ACHN (cell line): ENCODE measurements at places on chromosomes 4 and X.

DNA sequence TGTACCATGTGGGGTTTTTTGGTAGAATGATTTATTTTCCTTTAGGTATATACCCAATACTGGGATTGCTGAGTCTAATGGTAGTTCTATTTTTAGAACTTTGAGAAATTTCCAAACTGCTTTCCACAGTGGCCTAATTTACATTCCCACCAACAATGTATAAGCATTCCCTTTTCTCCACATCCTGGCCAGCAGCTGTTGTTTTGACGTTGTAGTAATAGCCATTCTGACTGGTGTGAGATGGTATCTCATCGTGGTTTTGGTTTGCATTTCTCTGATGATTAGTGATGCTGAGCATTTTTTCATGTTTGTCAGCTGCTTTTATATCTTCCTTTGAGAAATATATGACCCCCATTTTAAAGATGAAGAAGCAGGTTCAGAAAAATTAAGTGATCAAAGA, 153.7 kb downstream of the CBR4 start:
- DNase-seq: no peak

GRCh38 chrX:118552121-118552900, 56.7 kb downstream of the DOCK11 start:
- DNase-seq: peak; percentile 31

- no peak for DNase-seq
Observed at GRCh38 chr4:94446386-94446785, 5.4 kb upstream of the PDLIM5 start.

DNA sequence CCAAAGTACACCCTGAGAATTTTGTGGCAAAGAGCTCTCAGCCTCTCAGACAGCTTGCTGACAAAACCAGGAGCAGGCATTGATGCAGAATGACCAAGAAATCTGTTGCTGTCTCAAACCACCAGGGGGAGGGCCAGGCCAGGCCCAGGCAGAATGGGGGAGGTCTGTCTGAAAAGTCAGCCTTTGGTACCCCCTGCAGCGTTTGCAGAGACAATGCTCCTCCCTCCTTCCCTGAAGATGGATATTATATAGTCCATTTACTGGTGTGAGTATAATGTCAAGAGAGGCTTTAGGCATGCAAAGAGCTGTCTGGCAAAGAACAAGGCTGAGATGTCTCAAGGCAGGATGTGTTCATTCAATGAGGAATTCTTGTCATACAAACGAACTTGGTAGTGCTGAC, 52.9 kb upstream of the TRPC5OS start:
- peak; percentile 10 for DNase-seq

- no peak for DNase-seq
Observed at GRCh38 chrX:134990801-134991481, at the start of gene SMIM10. SMIM10 (plus strand) TSS chrX:134990991; CDS start chrX:134991096, 105 bp downstream.

DNA sequence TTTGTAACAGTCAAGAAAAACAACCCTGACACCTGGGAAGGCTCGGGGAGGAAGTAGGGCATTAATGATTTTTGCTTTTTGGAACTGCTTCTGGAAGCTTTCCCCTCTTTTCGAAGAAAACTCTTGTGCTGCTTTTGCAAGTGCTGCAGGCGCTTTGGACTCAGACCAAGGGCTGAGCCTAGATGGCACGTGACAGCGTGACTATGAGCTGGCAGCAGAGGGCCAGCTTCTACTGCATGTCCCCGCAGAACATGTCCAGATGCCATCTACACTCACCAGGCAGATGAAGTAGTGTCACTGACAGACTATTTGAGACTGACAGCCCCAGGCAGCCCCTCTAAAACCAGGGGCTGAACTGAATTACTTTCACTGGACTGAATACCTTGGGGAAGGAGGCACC, 6.2 kb downstream of the NR0B1 start:
- no peak for DNase-seq

GRCh38 chrX:15087747-15088146, 182.1 kb downstream of the ASB9 start:
- DNase-seq: no peak

DNA sequence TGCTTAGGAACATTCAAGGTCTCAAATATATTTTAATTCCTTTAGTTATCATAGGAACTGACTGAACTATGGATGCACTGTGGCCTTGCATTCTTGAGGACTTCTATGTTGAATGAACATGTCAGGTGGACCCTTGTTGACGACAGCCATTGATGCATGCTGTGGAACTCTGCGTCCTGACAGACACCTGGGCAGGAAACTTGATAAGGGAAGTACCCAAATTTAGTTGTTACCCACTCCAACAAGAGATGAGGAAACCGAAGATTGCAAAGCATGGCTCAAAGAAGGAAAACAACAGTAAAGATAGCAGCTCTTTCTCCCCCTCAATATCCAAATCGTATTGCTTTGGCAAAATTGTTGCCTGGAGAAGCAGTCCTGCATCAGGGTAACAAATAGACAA, 540.0 kb upstream of the NR3C2 start:
- DNase-seq: no peak

GRCh38 chr4:77697860-77698590, 92.4 kb downstream of the CXCL13 start:
- DNase-seq: peak; percentile 78

DNA sequence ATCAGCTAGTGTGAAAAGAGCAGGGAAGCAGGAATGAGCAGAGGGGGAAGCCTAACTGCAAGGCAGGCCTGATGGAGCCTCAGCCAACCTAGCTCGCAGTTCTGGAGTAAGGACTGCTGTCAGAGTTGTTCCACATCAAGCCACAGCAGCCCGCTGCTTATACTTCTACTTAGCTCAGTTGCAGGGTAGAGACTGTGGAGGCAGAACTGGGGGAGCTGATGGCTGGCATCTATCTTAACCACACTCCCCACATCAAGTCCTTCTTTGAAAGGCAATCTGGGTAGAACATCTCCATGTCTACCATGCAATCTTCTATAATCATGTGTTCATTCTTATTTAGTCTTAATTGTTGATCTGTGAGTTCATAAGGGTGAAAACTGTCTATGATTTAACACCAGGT, 46.1 kb downstream of the DDX60 start:
- DNase-seq: no peak

- no peak for DNase-seq
Observed at GRCh38 chr4:20181926-20182325, 69.8 kb upstream of the SLIT2 start.

DNA sequence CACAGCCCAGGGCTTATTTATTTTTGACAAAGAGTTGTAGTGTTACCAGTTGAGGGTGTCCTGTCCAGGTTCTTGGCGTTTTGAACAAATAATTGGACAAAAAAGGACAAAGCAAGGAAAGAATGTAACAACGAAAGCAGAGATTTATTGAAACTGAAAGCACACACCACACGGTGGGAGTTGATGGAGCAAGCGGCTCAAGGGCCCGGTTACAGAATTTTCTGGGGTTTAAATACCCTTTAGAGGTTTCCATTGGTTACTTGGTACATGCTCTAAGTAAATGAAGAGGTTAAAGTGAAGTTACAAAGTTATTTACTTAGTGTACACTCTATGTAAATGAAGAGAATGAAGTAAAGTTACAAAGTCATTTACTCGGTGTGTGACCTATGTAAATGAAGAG, 27.8 kb upstream of the OPHN1 start:
- no peak for DNase-seq

- no peak for DNase-seq
Observed at GRCh38 chr4:83112678-83113428, 1.7 kb downstream of the PLAC8 start.

DNA sequence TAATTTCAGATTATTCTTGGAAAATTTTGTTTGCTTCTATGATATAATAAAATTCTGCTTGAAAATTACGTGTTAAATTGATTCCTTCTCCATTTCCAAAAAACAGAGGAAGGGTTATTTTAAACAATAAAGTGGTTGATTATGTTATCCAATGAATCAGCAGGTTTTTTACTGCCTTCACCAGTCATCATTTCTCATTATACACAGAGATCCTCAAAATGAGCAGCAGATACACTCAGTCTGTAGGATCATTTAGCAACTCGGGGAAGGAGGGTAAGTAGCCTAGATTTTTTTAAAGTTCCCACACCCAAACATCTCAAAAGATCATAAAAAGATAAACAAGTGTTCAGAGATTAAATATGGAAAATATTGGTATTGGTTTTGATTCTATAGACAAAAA, 6.8 kb upstream of the TMEM144 start:
- DNase-seq: no peak

GRCh38 chr4:122930862-122931261, 8.5 kb upstream of the NUDT6 start:
- peak; percentile 45 for DNase-seq

GRCh38 chr4:146040623-146041022, 102.0 kb upstream of the ZNF827 start:
- DNase-seq: no peak
